Breast epithelium (tissue), 4 donors: ENCODE measurements at places on chromosomes 7 and 10. TPM values are rescaled to one million over a fixed set of nuclear protein-coding genes. Genes with fewer than 3 reads are reported as not detected.

Gene STARD3NL
- 36.8 TPM for total RNA-seq

DNA sequence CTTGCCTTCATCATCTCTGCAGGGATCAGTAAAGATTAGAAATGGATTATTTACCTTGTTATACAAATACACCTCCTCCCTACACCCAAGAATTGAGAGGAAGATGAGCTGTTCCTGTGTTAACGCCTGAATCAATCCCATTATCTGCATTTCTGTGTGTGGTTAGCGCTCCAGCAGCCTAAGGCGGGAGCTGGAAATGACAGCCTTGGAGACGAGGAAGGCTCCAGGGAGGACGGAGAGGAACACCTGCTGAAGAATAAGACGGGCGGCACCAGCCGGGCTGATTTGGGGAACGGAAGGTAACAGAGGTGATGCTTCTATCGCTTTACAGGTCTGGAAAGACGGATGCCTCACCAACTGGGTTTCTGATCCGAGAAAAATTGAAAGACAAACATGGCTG lies 34.2 kb upstream of the DDC start:
- DNase-seq, result no peak

Gene PPP3CB
- 49.5 TPM for total RNA-seq

Gene MEST
- 54.9 TPM for total RNA-seq

DNA sequence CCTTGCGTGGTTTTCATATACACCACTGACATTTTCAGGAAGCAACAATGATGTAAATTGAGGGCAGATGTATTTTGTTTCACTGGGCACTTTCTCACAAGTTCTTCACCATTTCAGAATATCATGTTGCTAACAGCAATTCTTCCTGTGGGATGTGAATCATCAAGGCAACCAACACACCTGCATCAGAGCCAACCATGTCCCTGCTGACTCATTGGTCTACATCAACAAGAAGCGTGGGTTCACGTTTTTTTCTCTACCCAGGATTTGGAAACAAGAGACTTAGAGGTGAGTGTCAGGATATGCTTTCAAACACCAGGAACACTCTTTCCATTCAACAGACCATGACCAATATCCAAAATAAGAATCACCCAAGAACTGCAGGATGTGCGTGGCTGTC lies 203.9 kb downstream of the TEX36 start:
- no peak for DNase-seq

DNA sequence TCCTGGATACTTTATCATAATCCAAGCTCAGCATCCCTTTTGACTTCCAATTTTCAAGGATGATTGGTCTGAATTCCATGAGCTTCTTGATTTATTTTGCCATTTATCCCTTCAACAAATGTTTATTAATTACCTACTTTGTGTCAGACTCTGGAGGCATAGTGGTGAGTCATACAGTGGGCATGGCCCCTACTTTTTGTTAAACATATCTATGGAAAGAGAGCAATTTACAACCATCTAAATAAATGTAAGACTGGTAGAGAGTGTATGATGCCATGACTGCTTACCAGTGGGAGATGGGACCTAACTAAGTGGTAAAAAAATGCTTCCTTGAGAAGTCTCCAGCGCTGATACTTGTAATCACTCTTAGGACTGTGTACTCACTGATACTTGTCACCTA lies 286.6 kb downstream of the SUGCT start:
- DNase-seq, result no peak

Gene GRID2IP
- total RNA-seq, result 0.88 TPM

DNA sequence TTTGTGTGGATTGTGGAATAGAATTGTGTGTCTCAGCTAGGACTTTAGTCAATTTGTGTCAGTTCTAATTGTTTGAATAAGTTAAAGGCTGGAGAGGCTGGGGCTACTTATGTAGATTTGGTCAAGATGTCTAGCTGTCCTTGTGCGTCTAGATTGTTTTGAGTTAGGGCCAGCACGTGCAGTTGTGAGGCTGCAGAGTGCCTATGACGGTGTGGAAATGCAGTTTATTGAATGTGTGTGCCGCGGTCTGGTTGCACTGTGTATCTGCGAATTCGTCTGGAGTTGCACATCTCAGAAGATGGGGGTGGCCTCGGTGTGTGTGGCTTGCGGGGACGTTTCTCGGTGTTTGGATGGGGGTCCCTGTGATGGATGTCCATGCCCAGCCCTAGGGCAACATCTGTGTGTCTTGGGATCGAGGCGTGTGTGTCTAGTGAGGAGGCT lies 10.2 kb downstream of the EMX2 start:
- no peak for DNase-seq

Gene SFRP4
- 23.7 TPM for total RNA-seq

DNA sequence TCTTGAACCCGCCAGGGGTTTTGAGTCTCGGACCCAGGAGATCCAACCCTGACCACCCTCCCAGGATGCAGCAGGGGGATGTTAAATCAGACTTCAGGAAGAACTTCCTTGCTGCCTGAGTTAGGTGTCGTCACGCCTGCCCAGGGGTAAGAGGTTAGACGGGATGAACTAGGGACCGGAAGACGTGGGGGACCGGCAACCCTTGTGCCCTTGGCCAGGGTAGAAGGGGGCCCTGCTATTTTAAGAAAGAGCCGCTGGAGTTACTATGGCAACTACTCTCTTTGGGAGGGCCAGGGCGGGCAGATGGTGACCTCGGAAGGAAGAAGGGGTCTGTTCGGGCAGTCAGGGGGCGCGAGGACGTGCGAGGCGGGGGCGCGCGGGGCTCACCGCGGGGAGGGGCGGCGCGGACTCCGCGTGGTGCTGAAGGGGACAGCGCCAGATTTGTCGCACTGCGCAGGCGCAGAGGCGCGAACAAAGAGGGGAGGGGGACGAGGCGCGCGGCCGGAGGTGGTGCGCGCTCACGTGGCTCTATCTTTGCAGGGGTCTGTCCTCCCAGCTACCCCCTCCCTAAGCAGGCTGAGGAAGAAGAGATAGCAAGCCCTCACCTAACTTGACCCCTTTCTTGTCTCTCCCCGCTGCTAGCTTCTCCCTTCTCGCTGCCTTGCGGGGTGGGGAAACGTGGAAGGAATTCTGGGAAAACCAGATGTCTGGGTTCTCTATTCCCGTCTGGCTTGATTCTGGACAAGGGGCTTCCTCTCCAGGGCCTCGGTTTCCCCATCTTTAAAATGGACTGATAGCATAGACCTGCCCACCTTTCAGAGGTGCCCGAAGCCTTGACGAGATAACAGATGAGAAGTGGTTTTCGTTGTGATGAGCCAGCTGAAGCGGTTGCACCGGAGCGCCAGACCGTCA lies 940 bp upstream of the PSD start:
- DNase-seq, result no peak

DNA sequence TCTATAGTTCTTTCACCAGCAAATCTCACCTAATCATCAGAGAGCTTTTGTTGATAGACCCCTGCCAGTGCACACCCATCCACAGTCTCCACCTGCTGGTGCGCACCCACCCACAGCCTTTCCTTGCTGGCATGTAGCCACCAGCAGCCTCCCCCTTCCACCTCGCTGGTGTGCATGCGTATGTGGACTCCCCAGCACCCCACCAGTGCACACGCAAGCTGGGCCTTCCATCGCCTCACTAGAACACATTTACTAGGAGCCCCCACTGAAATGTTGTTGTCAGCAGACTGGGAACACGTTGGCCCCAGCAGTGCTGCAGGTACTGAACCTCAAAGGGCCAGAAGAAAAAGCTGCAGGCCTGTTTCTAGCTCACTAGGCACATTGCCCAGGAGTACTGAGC lies 104.9 kb upstream of the ZWINT start:
- no peak for DNase-seq

- no peak for DNase-seq
Measured at GRCh38 chr10:122350893-122351292, 23.6 kb upstream of the PLEKHA1 start.

Gene MOGAT3
- total RNA-seq, result 2.6 TPM
